ENCODE measurements at places on chromosomes 3 and 15.

DNA sequence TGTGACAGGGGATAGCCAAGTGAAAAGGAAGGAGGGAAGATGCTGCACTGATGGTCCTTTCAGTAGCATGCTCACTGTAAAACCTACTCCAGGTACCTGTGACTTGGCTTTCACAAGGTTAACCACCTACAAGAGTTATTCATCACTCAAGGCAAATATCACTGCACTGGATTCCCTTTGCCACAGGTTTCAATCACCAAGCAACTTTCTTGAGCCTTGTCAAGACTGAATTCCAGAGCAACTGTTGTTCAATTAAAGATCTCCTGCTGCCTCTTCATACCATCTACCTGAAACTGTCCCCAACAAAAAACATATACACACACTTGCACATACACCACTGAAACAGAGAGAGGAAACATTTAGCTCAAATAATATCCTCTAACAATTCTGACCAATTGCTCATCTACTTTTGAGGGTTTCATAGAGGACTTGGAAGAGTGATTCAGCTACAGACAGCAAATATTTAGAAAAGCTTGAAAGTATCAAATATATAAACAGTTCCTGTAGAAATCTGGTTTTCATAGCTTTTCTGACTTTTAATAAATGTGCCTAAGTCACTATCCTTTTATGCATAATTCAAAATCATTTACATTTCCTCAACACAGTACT is 6.5 kb downstream of the IGF2BP2 start:
- no peak for DNase-seq

- no peak for DNase-seq
Measured at GRCh38 chr3:60187343-60187742, 1063.9 kb downstream of the FHIT start.

DNA sequence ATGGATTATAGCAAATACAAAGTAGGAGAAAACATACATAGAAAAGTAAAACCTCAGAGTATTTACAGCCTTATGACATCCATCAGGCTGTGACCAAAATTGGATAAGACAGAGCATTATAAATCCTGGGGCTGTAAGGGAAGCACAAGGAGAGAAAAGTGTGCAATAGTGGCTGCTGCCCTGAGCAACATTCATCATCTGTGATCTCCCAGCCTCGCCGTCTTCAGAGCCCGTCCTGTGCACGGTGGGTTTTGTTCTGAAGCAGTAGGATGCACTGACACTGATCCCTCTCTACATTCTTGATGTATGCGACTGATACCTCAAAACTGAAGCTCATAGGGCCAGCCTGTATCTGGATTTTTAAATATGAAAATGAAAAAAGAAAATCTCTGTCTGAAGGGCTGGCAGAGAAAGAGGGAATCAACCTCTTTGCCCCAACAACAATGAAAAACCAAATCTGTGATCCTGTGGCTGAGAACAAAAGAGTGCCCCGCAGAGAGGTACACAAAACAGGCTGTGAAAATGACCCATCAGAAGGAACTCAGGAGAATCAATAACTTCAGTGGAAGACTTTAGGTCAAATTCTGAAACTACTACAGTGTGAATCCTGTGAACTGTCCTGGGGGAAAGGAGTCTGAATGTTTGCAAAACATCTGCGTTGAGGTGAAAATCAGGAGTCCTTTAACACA is 8.2 kb upstream of the RTP4 start:
- DNase-seq, result no peak

DNA sequence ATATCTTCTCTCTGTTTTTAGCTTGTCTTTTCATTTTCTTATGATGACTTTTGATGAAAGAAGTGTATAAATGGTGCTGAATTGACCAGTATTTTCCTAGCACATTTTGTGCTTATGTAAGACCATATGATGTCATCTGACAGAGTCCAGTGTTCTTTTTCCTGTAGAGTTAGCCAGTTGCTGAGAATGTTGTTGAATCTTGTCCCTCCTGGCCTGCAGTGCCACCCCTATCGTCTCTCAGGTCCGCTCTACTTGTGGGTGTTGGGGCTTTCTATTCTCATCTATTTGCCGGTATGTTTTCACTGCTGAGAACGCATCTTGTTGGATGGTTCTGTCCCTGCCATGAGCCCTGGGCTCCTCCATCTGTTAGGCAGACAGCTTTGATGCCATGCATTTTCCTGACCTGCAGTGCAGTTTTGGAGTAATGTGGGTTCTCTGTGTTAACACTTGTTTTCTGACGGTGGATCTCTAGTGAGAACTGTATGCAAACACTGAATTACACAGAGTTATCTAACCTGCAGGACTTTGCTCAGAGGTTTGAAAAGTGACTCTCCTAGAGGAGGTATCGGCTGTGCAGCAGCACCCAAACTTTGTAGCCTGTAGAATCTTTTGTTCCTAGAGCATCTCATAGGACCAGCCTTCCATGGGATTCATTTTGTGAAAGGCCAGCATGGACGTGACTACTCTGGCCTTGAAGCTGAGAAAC is 44.6 kb downstream of the SLC6A20 start:
- no peak for DNase-seq

- no peak for DNase-seq
Measured at GRCh38 chr3:129663045-129663446, 56.6 kb upstream of the PLXND1 start.
